Astrocyte of the cerebellum (primary cell): ENCODE measurements at places on chromosomes 11 and 22.

DNA sequence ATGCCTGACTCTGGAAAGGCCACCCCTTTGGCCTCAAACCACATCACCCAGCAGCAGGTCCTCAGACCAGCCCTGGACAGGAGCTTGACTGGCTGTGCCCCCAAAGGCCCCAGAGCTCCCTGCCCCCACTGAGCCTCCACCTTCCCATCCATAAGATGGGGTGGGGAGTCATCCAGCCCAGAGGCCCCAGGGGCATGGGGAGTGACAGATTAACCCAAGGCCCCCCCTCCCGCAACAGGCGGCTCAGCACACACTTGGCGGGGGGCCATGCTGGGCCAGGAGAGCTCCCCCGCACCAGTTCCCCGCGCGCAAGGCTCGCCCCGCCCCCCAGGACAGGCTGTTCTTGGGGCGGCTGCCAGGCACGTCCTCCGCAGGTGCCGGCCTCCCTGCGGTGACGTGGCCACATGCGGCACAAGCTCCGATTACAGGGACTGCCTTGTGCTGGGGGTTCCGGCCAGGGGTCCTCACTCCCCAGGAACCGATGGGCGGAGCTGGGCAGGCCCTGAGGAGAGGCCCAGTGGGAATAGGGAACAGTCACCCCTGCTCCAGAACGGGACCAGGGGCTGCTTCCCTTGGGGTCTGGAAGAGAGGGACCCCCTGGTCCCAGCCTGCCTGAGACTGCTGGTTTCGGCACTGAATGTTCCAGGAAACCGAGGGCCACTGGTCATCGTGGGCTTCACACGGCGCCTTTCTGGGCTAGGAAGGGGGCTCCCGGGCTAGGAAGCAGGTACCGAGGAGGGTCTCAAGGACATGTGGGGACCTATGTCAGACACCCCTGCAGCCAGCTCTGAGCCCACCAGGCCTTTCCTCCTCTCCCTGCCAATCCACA, 5.1 kb upstream of the CDKN1C start:
- DNase-seq, result no peak

DNA sequence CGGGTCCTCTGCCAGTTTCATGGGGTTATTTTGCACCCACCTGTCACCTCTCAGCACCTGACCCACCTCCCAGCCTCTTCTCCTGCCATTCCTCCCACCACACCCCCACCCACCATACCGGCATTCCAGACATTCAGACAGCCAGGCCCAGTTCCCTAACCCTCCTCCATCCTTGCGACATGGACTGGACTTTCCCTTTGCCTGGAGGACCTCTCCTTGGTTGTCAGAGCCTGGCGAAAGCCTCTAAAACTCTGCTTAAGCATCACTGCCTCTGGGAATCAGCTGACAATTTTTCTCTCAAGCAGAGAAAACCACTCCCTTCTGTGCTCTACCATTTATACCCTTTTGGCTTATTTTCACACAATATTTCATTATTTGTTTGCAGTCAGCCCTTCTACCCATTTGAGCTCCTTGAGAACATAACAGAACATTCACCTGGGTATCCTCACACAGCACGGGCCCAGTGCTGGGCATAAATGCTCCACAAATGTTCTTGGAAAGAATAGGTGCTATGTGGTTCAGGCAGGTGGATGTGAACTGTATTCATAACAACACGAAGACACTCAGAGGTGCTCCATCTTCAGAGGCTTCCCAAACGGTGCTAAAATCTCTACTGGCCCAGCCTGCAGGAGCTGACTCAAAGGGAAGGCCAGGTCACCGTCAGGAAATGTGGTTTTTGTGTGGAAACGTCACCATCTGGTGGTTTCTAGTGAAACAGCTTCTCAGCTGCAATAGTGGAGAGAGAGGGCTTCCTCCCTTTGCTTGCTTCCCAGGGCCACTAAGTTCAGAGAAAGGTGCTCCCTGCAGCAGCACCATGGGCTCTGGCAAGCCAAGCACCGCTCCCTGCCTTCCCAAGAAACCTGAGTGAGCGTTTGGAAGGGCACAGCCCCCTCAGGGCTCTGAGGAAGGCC, 10.4 kb downstream of the SPATA19 start:
- peak; percentile 49 for DNase-seq

GRCh38 chr22:40826984-40827741, 8.0 kb upstream of the SLC25A17 start:
- no peak for DNase-seq

DNA sequence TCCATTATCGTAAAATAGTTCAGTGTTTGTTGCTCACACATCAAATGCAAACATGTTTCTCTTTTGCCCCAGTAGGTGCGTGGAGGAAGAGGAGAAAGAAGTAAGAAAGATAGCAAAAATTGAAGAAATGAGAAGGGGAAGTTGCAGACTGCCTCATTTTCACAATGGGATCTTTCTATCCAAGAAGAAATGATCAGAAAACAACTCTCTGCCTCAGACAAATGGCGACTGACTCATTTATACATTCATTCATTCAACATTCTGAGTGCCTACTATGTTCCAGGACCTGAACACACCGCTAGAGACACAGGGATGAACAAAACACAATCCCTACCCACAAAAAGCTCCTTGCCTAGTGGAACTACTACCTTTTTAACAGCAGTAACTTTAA, 367 bp downstream of the HPS5 start:
- DNase-seq, result no peak

DNA sequence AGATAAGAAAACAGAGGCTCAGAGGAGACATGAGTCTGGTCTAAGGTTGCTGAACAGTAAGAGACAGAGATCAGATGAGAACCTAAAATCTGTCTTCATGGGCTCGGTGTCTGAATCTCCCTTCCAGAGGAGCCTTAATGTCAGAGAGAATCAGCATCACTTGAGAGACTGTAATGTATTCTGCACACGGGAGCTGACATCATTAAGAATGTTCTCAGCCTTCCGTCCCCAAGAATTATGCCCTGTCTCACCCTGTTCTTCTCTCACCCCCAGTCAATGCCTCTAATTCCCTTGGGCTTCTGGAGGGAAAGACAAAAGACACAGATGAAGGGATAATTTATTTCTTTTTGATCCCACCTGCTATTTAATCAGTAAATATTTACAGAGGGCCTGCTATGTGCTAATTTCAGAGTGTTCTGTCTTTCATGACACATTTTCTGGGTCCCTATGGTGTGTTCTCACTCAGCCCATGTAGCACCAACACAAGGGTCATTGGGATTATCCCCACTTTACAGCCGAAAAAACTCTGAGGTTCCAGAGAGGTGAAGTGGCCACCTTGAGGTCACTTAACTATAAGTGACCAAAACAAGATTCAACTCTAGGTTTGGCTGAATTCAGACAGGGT, 61.8 kb downstream of the CD82 start:
- DNase-seq, result no peak

DNA sequence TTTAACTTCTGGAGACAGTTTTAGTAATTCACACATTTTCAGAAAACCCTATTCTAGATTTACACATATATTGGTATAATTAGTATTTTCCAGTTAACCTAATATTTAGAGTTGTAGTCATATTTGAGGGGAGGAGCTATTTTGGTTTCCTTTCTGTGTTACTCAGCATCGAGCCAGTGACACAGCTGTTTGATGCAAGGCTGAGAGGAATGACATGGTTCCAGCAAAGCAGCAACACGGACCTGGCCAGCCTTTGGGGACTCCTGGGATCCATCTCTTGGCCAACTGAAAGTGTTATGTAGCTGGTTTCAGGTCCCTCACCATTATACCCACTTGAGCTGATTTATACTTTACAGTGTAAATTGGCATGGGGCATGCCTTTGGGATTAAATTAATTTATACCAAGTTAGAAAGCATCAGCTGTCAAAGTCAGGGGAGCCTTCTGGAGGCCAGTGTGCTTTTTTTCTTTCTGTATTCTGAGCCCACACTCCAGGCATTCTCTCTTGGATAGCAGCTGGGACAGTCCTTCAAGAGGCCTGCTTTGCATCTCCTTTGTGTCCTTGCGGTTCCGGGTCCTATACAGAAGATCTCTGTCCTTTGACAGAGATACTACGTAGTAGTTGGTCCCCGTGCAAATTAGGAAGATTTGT, 91.3 kb upstream of the SLC25A18 start:
- no peak for DNase-seq
